ENCODE measurements at places on chromosomes 16 and 17. TPM values are rescaled to one million over a fixed set of nuclear protein-coding genes. Genes with fewer than 3 reads are reported as not detected.

Gene LGALS9
- 22.6 TPM for total RNA-seq

DNA sequence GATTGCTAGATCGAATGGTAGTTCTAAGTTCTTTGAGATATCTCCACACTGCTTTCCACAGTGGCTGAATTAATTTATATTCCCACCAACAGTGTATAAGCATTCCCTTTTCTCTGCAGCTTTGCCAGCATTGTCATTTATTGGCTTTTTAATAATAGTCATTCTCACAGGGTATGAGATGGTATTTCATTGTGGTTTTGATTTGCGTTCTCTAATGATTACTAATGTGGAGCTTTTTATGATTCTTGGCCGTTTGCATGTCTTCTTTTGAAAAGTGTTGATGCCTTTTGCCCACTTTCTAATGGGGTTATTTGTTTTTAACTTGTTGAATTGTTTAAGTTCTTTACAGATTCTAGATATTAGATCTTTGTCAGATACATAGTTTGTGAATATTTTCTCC, 36.5 kb upstream of the BCAS3 start:
- no peak for ATAC-seq

Gene SEPTIN12
- not detected for total RNA-seq

- ATAC-seq = no peak
These were observed 2.3 kb upstream of the KRT15 start for GRCh38 chr17:41520821-41521521.

Gene KRTAP3-2
- not detected for total RNA-seq

Gene NGFR
- 6.5 TPM for total RNA-seq

GRCh38 chr17:76550712-76551615, 11.1 kb downstream of the PRCD start:
- ATAC-seq = peak; percentile 54
